ENCODE measurements at places on chromosomes 5 and 9.

GRCh38 chr5:36492984-36493654 lies 113.3 kb upstream of the SLC1A3 start:
- DNase-seq: no peak

- no peak for DNase-seq
Measured at GRCh38 chr9:113573046-113573958, 109.8 kb downstream of the RGS3 start.

DNA sequence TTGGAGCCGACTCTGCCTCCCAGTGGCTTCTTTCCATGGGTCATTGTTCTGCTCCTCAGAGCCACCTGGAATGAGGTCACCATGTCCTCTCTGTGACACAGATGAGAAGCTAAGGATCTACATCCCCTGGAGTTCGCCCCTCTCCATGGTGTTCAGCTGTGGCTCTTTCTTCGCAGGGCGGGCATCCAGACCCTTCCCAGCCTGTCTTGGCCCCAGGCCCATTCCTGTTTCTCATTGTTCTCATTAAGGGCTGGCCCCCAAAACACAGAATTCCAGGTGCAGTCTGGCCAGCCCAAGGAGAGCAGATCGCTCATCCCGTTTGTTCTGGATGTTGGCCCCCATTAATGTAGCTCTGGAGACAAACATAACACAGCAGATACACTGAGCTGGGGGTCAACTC lies 66.4 kb upstream of the COL15A1 start:
- DNase-seq: no peak

- DNase-seq: no peak
Measured at GRCh38 chr9:112496074-112496722, 9.6 kb downstream of the KIAA1958 start.

GRCh38 chr5:144465441-144465840 lies 294.8 kb downstream of the KCTD16 start:
- DNase-seq: no peak

DNA sequence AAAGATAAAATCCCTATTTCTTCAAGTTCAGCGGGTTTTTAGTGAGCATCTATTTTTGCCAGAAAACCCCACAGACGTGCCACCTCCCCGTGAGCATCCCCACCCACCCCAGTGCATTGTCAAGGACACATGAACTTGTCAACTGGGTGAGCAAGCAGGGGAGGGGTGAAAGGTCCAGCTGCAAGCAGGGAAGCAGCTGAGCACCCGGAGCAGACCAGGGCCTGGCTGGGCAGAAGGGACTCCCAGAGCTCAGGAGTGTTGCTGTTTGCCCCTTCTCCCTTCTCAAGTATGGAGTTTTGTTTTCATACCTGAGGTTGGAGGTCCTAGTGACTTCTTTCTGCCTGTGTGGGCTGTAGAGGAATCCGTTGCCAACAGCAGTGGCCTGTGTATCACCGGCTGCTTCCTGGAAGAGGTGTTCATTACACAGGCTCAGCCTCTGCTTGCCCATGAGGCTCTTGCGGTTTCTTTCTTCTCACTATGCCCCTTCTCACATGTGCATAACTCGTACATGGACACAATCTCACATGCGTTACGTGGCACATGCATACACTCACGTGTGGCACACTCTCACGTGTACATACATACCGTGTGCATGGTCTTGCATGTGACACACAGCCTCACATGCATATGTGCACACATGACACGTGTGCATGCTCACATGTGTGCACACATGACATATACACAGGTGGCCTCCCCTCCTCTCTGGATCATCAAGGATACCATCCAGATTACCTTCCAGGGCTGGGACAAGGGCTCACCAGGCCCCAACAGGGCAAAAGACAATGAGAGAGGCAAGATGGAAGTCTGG lies 126.7 kb downstream of the MVB12B start:
- DNase-seq: peak; percentile 46

DNA sequence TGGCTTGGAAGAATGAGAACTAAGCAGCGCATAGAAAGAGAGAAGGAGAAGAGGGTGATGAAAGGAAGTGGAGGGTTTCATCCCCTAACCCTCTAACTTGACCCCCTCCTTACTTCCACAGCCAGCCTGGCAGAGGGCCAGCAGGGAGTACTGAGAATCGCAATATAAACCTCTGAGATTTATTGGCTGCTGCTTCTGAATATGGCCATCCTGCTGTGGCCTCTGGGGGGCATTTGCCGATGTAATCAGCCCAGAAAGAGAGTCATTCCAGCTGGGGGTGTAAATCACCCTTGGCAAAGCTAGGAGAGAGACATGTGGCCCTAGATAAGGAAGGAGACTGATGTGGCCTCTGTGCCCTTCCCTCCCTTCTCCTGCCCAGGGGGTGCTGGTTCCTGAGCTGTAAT lies 960 bp upstream of the GFRA3 start:
- no peak for DNase-seq
